ENCODE measurements at places on chromosomes 13 and 19.

DNA sequence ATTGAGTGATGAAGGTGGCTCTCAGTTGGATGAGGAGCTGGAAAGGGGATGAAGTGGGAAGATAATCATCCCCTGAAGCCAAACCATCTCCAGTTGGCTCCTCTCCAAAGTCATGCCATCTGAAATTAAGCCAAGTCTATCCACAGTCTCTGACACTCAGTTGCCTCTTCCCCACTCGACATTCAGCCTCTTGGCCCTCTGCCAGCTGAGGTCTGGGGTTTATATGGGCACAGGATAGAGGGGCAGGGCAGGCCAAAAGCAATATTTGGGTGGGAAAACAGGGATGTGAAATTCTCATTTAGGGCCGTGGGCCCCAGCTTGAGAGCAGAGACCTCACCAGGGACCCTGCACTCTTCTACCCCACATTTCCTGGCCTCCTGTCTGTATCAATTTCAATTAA, 85.9 kb downstream of the SLITRK1 start:
- DNase-seq, result no peak

- no peak for DNase-seq
Observed at GRCh38 chr19:2809387-2810140, 10.1 kb upstream of the ZNF554 start.

GRCh38 chr13:111139873-111140561, 24.9 kb downstream of the ARHGEF7 start:
- peak; percentile 43 for DNase-seq

GRCh38 chr13:73572824-73573223, 514.0 kb downstream of the KLF5 start:
- DNase-seq, result no peak

DNA sequence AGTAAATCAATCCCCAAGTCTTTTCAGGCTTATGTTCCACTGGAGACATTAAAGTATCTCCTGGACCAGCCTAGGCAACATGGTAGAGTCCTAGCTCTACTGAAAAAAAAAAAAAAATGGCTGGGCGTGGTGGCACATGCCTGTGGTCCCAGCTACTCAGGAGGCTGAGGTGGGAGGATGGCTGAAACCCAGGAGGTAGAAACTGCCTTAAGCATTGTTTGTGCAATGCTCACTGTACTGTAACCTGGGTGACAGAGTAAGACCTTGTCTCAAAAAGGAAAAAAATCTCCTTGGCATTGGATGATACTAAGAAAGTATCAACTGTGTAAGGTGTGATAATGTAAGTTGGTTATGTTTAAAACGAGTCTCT, 8.8 kb downstream of the KLK8 start:
- DNase-seq, result no peak

GRCh38 chr13:44207476-44207875, 166.1 kb upstream of the SERP2 start:
- DNase-seq, result no peak

DNA sequence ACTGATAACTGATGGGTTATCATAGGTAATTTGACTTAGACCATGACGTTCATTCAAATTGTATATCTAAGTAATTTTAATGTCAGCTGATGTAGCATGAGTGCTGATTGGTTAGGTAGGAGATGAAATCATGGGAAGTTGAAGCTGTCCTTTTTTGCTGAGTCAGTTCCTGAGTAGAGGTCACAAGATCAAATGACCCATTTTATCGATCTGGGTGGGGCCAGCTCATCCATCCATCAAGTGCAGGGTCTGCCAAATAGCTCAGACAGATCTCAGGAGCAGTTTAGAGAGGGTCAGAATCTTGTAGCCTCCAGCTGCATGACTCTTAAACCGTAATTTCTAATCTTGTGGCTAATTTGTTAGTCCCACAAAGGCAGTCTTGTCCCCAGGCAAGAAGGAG, 35.3 kb upstream of the CD177 start:
- DNase-seq, result no peak

- DNase-seq, result no peak
Observed at GRCh38 chr13:71213252-71213821, 653.7 kb downstream of the DACH1 start.

GRCh38 chr13:33490461-33491327, 205.1 kb upstream of the STARD13 start:
- no peak for DNase-seq

DNA sequence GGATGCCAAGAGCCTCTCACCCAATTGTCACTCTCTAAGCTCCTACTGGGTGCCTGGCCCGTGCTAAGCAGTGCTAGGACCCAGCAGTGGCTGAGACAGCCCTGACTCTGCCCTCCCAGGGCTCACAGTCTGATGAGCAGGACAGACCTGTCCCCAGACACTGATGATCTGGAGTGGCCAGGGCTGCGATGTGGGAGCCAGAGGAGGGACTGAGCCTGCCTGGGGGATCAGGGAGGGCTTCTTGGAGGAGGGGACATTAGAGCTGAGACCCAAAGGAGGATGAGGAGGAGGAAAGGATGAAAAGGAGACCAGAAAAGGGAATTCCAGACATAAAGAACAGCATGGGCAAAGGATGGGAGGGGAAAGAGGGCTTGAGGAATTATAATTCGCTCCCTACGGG, 6.6 kb downstream of the ERCC1 start:
- no peak for DNase-seq

DNA sequence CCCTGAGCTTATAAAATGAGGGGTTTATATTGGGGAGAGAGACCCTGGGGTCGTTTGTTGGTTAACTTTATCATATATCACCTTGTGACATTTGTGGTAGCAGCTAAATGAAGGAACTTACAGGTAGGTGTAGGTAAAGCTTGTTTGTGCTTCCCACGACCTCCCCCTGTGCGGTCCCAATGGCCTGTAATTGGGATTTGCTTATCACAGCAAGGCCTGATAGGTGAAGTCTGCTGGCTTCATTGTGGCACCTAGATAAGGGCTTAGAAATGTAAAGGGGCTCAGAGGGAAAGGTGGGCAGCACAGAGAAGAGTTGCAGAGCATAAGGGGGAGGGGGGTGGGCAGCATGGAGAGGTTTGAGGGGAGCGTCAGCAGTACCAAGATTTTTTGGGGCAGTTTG, 35.5 kb upstream of the MLNR start:
- no peak for DNase-seq

DNA sequence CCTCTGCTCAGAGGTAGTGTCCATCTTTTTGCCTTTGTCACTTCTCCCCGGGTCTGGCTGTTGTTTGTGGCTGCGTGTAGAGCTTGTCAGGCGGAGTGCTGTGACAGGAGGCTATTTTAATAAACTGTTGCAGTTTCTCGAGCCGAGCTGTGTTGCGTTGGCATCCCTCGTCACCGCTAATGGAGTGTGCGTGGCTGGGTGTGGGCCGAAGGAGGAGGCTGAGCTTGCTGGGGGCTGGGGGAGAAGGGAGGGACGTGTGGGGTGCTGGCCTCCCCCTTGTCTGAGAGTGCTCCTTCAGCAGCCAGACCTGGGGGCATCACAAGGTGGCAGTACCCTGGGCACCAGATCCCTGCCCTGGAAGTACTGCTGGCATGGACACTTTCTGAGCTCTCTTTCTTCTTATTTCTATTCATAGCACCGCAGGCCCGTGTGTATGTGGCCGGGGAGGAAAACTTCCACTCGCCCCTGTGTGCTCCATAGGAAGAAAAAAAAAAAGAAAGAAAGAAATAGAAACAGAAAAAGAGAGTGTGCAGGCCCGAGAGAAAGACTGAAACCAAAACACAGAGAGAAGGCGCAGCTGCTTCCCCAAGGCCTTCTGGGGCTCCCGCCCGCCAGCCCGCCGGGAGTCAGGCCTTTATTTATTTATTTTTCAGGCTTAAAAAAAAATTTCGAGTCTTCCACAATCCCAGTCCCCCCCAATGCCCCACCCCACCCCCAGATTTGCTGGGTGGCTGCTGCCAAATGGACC, 27.0 kb downstream of the NFIX start:
- DNase-seq, result peak; percentile 44

GRCh38 chr19:51372649-51373504, at the start of gene NKG7:
Gene NKG7, minus strand, starts transcription at chr19:51372654. Its CDS starts 119 bp downstream, at chr19:51372535.
- DNase-seq, result no peak

DNA sequence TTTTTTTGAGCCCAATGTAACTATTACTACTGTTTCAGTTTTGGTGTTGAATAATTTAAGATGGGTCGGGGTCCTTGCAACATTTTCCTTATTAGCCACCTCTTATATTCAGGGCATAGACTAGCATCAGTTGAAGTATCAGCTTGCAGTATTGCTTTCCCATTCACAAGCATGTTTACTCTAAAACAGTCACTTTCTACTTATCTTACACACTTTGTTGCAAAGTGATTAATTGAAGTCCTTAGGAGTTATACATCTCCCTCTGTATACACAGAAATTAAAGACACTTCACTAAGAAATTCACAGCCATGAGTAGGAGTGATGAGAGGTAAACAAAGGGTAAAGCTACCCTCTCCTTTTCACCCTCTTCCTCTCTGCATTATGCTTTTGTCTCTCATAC, 27.6 kb downstream of the SLAIN1 start:
- no peak for DNase-seq

GRCh38 chr13:78977311-78977710, 318.4 kb upstream of the OBI1 start:
- no peak for DNase-seq

GRCh38 chr19:17806945-17807344, 12.0 kb downstream of the B3GNT3 start:
- no peak for DNase-seq

DNA sequence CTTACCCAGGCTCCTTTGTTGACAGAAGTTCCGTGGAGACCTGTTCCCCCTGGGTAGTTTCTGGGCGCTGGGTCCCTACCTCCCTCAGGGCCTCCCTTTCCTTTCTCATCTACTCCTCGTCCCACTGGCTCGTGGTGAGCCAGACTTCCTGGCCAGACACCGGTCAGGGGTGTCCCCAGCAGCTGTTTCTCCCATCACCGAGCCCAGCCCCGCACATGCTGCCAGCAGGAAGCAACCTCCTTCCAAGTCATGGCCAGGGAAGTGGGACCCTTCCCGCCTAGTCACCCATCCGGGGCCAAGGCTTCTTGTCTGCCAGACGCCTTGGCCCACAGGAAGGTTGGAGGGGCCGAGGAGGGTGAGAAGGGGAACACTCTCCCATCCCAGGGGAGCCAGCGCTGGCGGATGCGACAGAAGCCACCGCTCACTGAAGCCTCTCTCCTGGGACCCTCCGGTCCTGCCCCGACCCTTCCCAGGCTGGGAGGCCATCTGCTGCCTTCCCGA, 5.7 kb downstream of the PAK4 start:
- DNase-seq, result no peak

DNA sequence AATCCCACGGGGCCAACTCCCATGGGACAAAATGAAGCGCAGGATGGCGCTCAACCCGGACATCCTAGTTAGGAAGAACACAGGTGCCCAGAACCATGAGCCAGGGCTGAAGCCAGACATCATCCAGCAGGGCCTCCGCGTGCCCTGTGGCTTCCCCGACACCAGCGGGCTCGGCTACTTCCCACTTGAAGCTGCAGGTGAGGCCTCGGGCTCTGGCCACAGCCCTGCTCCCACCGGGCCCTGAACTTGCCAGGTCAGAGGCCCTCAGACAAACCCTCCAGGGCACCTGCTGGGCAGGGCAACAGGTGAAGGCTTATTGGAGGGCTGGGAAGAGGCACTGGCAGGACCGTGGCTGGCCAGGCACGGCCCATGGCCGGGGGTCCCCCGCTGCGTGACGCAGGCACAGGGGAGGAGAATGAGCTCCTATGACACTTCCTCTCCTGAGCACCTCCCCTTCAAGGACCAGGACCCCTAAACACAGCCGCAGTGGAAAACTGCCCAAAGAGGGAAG, 117.7 kb downstream of the STK24 start:
- no peak for DNase-seq

DNA sequence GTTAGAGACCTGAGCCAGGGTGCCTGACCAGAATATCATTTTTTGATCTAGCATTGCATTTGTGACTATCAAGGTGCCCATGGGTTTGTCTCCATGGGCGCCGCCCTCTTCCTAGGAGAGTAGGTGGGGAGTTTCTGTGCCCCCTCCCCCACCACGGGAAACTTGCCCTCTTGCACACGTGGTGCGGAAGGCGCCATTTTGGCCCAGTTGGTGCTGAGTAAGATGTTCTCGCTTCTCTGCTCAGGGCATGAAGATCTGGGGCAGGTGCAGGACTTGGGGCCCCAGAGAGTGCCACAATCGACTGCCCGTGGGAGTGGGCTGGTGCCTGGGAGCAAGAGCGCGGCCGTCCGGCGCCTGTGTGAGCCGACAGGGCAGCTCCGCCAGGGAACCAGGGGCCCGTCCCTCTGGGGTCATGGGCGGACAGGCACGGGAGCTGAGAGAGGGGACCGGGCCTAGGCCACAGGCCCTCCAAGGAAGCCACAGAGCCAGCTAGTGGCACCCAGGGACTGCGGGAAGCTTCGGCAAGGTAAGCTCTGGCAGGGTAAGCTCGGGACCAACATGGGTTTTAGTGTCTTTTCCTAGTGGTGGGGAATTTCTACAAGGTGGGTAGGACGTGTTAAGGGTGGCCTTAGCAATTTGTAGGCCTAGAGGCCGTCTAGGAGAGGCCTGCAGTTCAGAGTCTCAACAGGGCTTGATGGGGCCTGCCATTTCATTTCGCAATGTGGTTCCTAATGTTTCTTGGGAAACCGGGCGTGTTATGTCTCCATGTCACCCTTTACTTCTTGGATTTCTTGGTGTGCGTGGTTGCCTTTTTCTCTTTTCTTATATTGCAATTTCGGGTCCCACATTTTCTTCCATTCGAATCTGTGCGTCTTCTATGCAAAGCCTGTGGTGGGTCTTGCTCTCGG, 14.5 kb downstream of the SACS start:
- DNase-seq, result no peak

GRCh38 chr19:13952931-13953531, 722 bp downstream of the DCAF15 start:
- DNase-seq, result no peak

GRCh38 chr13:31221057-31221456, 21.3 kb downstream of the B3GLCT start:
- DNase-seq, result no peak

DNA sequence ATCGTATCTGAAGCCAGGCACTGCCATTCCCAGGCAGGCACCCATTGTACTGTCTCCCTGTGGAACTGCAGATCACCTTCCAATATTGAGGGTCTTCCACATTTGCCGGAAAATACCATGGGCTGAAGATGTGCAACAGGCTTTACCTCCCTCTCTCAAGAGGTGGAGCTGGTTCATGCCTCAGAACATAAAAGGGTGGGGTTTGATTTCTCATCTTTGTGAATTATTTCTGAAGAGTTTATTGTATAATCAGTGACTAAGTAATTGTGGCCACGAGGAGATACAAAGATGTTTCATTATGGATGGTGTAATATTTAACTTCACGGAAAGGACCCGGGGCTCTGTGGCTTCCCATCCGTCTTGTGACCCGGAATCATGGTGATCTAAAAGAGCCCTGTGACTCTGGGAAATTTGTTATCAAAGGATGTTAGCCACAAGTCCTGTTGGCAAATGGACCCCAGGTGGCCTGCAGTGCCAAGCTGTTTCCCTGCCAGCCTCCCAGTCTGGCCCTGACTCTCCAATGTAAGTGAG, 230.5 kb downstream of the LACC1 start:
- DNase-seq, result no peak

GRCh38 chr19:7789447-7789846, 26.4 kb downstream of the CLEC4M start:
- no peak for DNase-seq

- no peak for DNase-seq
Observed at GRCh38 chr19:41888926-41889325, 5.9 kb downstream of the ARHGEF1 start.

All from NCI-H2107 (cell line).